Right atrium auricular region (tissue), 2 donors: ENCODE measurements at places on chromosomes 2 and 18. TPM values are rescaled to one million over a fixed set of nuclear protein-coding genes. Genes with fewer than 3 reads are reported as not detected.

DNA sequence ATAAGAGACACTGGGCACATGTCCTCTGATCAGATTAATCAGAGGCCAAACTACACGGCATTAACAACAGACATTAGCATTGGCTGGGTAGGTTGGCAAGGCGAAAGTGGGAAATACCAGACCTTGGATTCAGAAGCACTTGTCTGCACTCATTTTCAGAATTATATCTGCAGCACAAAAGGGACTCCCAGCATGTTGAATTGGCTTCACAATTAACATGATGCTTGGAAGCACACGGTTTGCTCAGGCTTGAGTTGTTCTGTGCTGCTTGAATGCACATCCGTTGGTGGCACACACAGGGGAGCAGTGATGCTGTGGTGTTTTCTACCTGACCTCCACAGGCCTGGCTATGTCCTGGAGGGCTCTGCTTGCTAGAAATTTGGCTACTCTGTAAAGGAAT, 83.9 kb downstream of the ACTR3 start:
- no peak for DNase-seq

- DNase-seq, result no peak
These were observed 255.5 kb downstream of the RIT2 start for GRCh38 chr18:42860011-42860410.

GRCh38 chr18:42030586-42031182, 75.7 kb downstream of the PIK3C3 start:
- DNase-seq, result no peak

DNA sequence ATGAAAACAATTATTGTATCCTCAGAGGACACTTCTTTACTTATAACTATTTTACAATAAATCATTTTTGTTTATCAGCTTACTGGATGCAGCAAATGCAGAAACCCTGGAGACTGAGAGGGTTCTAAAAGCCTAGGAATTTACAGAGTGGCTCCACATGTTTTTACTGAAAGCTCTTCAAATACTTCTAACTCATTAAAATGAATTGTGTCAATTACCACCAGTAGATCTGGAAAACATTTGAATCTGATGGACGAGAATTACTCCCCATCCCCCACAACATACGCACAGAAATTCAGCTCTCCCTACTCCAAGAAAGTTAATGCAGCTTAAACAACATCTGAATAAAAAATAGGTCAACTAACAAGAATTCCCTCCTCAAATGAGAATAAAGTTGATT, 319.8 kb upstream of the FIGN start:
- no peak for DNase-seq

HS1BP3 gene
- total RNA-seq, result 19.5 TPM

CFAP65 gene
- not detected for total RNA-seq
